Activated T-helper 2 cell treated with anti-CD3 and anti-CD28 coated beads, Interferon-gamma antibody, Interleukin-2, Interleukin-4, amounts not matched to agents 10 μg/mL and 5 μg/mL and 100 μg/mL, durations not matched to agents 14 hours and 24 hours and 36 hours (primary cell): ENCODE measurements at places on chromosomes 3 and 15. TPM values are rescaled to one million over a fixed set of nuclear protein-coding genes. Genes with fewer than 3 reads are reported as not detected.

- no peak for DNase-seq
Observed at GRCh38 chr3:77412584-77412983, 372.7 kb downstream of the ROBO2 start.

DNA sequence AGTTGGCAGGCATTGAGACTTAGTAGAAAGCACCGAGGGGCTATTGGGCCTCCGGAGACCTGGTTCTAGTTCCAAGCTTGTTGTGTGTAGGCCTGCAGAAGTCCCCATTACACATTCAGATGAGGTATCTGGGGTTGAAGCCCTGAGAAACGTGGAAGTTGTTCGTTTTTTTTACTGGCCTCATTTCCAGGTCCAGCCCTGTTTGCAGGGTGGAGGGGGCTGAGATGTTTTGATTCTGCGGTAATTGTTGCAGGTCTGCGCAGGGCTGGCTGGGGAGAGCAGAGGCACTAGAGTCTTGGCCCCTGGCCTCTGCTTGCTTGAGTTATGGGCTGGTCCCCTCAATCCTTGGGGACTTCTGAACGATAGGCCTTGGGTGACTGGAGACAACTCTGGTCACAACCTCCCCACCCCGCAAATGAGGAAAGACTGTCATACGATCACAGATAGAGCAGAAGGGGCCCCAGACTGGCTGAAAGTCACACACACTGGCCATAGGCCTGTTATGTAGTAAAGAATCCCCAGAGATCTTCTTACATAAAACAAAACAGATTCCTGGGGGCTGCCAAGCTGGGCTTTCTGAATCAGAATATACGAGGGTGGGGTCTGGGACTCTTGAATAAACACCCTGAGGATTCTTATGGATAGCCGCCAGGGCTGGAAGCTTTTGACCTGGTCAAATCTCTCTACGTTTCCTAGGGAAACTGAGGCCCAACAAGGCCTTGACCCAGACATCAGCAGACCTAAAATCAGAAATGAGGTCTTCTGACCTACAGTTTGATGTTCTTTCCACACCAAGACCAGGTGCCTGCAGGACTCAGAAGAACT lies 15.6 kb downstream of the KBTBD13 start:
- DNase-seq, result no peak

- DNase-seq, result no peak
Observed at GRCh38 chr3:179528772-179529171, 34.0 kb upstream of the ACTL6A start.

DNA sequence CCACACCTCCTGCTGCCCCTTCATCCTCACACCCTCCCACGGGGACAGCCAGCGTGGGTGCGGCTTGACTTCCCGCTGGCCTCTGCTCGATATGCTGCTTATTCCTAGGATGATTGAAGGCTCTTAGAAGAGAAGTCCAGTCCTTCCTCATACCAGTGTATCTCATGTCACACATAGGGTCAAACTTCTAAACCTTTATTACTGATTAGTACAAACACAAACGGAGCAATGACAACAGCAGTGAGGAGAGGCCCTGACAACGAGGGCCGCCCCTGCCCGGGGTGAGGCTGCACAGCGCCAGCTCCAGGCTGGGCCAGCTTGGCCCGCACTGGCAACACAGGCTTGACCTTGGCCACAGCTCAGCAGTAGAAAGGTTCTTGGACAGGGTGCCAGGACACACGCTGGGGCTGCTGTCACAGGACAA lies 3.7 kb downstream of the CIB1 start:
- no peak for DNase-seq

DNA sequence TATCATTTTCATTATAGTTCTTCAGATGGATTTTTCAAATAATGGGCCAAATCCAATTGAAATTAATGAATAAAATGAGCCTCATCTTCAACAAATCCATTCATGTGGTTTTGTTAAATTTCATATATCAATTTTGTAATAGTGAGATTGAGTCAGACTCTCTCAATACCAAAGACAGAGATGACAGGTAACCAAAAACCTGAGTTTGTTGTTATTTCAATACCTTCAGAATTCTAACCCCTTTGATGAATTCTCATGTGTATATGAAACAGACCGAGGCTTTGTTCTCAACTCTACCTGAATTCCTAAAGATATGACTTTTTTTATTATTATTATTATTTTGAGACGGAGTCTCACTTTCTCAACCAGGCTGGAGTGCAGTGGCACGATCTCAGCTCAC lies 92.8 kb downstream of the FOXP1 start:
- no peak for DNase-seq

- DNase-seq, result no peak
Observed at GRCh38 chr3:81302045-81302444, 459.4 kb downstream of the GBE1 start.

DNA sequence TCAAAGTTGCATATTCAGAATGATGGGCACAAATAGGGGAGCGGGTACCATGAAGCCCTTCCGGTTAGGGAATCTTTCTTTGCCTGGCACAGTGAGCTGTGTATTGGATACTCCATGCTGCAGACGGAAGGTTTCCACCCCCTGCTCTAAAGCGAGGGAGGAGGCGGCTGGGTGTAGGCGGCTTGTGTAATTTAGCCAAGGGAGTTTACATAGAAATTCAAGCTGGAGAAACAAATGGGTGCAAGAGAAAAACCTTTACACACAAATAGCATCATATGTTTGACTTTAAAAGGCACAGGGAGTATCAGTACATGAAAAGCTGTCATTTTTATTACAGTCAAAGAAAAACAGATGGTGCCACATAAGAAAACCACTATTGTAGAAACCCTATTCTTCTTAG lies 59.3 kb upstream of the ADCY5 start:
- no peak for DNase-seq

The FSIP1 gene
- 0.14 and 0.16 TPM in 2 replicates for total RNA-seq
